Psoas muscle (tissue), 8 donors: ENCODE measurements at places on chromosomes 7 and 10. TPM values are rescaled to one million over a fixed set of nuclear protein-coding genes. Genes with fewer than 3 reads are reported as not detected.
A peak's percentile ranks its signal among the peaks of the same experiment; 100 is the strongest.

The STAG3 gene
- total RNA-seq = 0.25 TPM

DNA sequence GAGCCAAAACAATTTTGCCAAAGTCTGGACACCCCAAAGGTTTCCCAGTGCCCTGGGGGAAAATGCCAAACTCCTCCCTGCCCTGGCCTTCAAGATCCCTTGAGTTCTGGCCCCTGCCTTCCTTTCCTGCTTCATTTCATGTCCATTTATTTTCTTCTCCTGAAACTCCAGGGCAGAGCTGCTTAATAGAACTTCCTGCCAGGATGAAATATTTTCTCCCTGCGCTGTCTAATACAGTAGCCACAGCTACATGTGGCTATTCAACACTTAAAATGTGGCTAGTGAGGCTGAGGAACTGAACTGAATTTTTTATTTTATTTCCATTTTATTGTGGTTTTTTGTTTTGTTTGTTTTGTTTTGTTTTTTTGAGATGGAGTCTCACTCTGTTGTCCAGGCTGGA, 49.6 kb downstream of the COL13A1 start:
- no peak overlapping the region for H3K27ac ChIP-seq
- H3K4me1 ChIP-seq = peaks cover 24% of the 10 kb centered on the region
- no peaks in the 10 kb centered on the region for H3K36me3 ChIP-seq
- DNase-seq = no peak
- H3K4me3 ChIP-seq = no peak overlapping the region

GRCh38 chr10:30433306-30433729, 666 bp upstream of the MAP3K8 start:
- no peaks in the 10 kb centered on the region for H3K36me3 ChIP-seq
- no peaks in the 10 kb centered on the region for H3K27me3 ChIP-seq
- DNase-seq = peak; percentile 78
- H3K4me3 ChIP-seq = peak overlapping the region; percentile 93

- H3K27ac ChIP-seq = no peak overlapping the region
- H3K4me3 ChIP-seq = no peak overlapping the region
- DNase-seq = no peak
- H3K27me3 ChIP-seq = no peaks in the 10 kb centered on the region
Observed at GRCh38 chr10:28778524-28778923, 101.2 kb downstream of the BAMBI start.

The CYTH3 gene
- 14.5 TPM for total RNA-seq

The CAMK1D gene
- 1.8 TPM for total RNA-seq

GRCh38 chr7:65978891-65979582, 3.0 kb downstream of the GUSB start:
- peaks cover 13% of the 10 kb centered on the region for H3K4me1 ChIP-seq
- peaks cover 6% of the 10 kb centered on the region for H3K36me3 ChIP-seq
- H3K27ac ChIP-seq = no peak overlapping the region
- no peak for DNase-seq
- no peaks in the 10 kb centered on the region for H3K27me3 ChIP-seq
- H3K4me3 ChIP-seq = no peak overlapping the region

GRCh38 chr7:141114029-141114664, 40.3 kb downstream of the TMEM178B start:
- H3K36me3 ChIP-seq = no peaks in the 10 kb centered on the region
- no peak overlapping the region for H3K27ac ChIP-seq
- no peaks in the 10 kb centered on the region for H3K27me3 ChIP-seq
- no peak overlapping the region for H3K4me3 ChIP-seq

The RAB19 gene
- total RNA-seq = not detected

GRCh38 chr7:351681-352480, 61.9 kb downstream of the FOXL3 start:
- peaks cover 17% of the 10 kb centered on the region for H3K27me3 ChIP-seq
- no peak overlapping the region for H3K27ac ChIP-seq
- DNase-seq = no peak
- H3K4me1 ChIP-seq = no peaks in the 10 kb centered on the region
- H3K36me3 ChIP-seq = no peaks in the 10 kb centered on the region
- H3K4me3 ChIP-seq = no peak overlapping the region

- no peaks in the 10 kb centered on the region for H3K36me3 ChIP-seq
- no peak overlapping the region for H3K27ac ChIP-seq
- H3K4me1 ChIP-seq = no peaks in the 10 kb centered on the region
- H3K27me3 ChIP-seq = no peaks in the 10 kb centered on the region
Observed at GRCh38 chr10:36555036-36555435, 570.4 kb upstream of the ANKRD30A start.

DNA sequence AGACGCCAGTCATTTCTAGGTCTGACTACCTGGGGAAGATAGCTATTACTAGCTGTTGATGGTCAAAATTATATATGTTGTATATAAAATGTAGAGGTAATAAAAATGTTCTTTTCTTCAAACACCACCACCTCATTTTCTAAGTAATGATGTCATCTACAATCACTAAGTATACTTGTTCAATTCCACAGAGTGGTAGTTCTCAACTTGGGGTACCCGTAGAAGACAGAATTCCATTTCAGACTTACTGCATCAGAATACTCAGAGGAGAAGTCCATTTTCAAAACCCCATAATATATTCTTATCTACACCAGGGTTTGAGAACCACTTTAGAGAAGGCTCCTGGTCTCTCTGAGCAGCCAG, 191.9 kb downstream of the PTN start:
- DNase-seq = no peak
- H3K4me1 ChIP-seq = no peaks in the 10 kb centered on the region
- no peaks in the 10 kb centered on the region for H3K27me3 ChIP-seq
- H3K27ac ChIP-seq = no peak overlapping the region
- no peaks in the 10 kb centered on the region for H3K36me3 ChIP-seq

GRCh38 chr10:88027570-88027969, 164.1 kb downstream of the PTEN start:
- H3K4me1 ChIP-seq = no peaks in the 10 kb centered on the region
- H3K36me3 ChIP-seq = no peaks in the 10 kb centered on the region
- H3K27me3 ChIP-seq = no peaks in the 10 kb centered on the region
- no peak overlapping the region for H3K4me3 ChIP-seq
- H3K27ac ChIP-seq = no peak overlapping the region

The IQCE gene
- total RNA-seq = 5.6 TPM

The FKBP6 gene
- total RNA-seq = not detected

The CPED1 gene
- 39.2 TPM for total RNA-seq

- H3K4me3 ChIP-seq = no peak overlapping the region
- no peak overlapping the region for H3K27ac ChIP-seq
- H3K27me3 ChIP-seq = no peaks in the 10 kb centered on the region
- no peaks in the 10 kb centered on the region for H3K36me3 ChIP-seq
- H3K4me1 ChIP-seq = no peaks in the 10 kb centered on the region
Observed at GRCh38 chr7:95470452-95470851, 15.3 kb upstream of the ASB4 start.

The ZNF25 gene
- total RNA-seq = 28.0 TPM

GRCh38 chr10:61612450-61612849, 50.3 kb upstream of the CABCOCO1 start:
- DNase-seq = no peak
- no peaks in the 10 kb centered on the region for H3K4me1 ChIP-seq
- no peaks in the 10 kb centered on the region for H3K36me3 ChIP-seq
- no peak overlapping the region for H3K27ac ChIP-seq

DNA sequence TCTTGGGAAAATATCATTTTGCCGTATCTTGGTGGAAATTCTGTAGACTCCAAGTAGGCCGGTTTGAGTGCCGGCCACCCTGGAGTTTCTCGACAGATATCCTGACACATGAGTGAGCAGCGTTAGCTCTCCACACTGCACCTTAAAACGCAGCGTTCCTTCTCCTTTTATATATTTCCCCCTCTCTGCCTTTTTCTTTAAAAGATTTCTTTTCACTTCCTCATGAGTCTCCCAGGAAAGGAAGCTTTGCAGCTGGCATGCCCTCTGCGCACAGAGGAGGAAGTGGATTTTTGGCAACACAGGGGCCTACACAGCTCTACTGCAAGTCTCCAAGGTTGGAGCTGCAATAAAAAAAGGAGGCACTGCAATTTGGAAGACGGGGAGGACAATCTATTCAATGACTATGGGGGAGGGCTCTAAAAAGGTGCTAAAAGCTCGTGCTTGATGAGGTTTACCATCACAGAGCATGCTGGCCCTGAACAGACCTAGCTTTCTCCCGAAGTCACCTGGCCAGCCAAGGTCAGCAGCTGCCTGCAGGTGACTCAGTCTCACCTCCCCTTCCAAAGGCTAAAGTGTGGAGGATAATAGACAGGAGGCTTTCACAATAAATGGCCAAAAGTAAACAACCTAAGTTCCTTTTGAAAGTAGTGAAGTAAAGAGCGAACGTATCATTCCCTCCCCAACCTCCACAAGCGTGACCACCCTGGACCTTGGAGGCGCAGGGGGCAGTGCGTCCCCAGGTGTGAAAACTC, 252.8 kb downstream of the ZMYND11 start:
- no peak for DNase-seq
- no peaks in the 10 kb centered on the region for H3K27me3 ChIP-seq
- H3K36me3 ChIP-seq = peaks cover 3% of the 10 kb centered on the region
- H3K4me3 ChIP-seq = no peak overlapping the region
- peaks cover 7% of the 10 kb centered on the region for H3K4me1 ChIP-seq

DNA sequence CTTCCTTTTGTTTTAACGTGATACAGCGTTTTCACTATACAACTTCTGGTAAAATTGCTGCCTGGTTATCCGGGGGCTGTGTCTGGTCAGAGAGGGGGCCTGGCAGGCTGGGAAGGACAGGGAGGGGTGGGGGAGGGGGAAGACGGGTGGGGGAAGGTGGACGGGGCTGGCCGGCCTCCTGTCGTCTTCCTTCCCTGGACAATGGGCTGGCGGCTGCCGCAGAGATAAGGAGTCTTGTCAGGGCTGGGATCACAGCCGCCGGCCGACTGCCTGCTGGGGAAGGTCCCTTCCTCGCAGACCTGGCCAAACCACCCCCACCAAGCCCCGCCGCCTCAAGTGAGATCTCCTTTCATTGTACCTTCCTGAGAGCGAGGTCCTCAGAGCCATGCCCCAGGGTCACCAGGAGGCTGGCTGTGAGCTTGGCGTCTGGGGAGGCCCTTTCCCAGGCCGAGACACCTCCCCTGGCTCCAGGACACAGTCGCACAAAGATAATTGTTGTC, 151.2 kb upstream of the TNRC18 start:
- H3K27me3 ChIP-seq = no peaks in the 10 kb centered on the region
- no peak overlapping the region for H3K4me3 ChIP-seq
- DNase-seq = no peak

DNA sequence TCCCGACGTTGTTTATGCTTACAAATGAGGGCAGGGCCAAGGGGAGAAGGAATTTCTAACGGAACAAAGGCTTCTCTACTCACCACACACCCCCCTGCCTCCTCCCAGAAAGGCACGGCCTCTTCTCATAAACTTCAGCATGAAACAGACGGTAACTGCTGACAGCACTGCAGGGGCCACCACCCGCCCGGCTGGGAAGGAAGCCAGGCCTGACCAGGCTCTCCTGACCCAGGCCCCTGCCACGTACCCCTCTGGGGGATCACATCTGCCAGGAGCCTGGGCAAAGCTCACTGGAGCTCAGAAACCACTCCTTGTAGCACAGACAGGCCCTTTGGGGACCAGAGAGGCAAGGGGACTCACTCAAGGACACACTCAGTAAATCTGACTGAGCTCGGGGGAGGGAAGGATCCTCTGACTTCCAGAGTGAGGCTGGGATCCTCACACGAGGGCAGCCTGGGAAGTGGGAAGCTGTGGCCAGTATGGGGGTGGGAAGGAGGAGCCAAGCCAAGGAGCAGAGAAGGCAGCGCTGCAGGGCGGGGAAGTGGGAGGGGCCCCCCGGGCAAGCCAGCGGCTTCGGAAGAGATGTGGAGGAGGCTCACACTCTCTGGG, 46.1 kb downstream of the ZCCHC24 start:
- H3K36me3 ChIP-seq = peaks cover 6% of the 10 kb centered on the region
- H3K27me3 ChIP-seq = no peaks in the 10 kb centered on the region
- H3K4me1 ChIP-seq = peaks cover 89% of the 10 kb centered on the region
- H3K27ac ChIP-seq = peak overlapping the region; percentile 86

The TMEM273 gene
- 12.0 TPM for total RNA-seq

GRCh38 chr10:86287966-86288579, 78.5 kb downstream of the GRID1 start:
- H3K27ac ChIP-seq = no peak overlapping the region
- H3K36me3 ChIP-seq = no peaks in the 10 kb centered on the region
- no peaks in the 10 kb centered on the region for H3K27me3 ChIP-seq
